ENCODE measurements at places on chromosomes 1 and 21.
A peak's percentile ranks its signal among the peaks of the same experiment; 100 is the strongest.

DNA sequence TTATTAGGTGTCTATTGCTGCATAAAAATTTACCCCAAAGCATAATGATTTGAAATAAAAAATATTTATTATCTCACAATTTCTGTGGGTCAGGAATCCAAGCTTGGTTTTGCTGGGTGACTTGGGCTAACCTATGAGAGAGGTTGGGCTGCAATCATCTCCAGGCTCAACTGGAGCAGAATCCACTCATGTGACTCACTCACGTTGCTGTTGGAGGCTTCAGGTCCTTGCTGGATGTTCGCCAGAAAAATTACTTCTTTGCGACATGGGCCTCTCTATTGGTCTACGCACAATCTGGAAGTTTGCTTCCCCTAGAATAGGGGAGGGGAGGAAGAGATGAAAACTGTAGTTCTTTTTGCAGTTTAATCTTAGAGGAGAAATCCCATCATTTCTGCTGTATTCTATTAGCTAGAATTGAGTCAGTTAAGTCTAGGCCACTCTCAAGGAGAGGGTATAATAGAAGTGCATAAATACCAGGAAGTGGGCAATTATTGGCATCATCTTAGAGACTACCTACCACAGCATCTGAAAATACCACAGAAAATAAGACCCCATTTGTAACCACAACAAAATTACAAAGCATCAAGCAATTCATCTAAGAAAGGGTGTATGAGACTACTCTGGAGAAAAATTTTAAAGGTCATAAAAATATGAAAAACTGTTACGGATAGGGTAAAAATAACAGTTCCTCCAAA lies 5.7 kb upstream of the FASLG start:
- DNase-seq = peak; percentile 45

DNA sequence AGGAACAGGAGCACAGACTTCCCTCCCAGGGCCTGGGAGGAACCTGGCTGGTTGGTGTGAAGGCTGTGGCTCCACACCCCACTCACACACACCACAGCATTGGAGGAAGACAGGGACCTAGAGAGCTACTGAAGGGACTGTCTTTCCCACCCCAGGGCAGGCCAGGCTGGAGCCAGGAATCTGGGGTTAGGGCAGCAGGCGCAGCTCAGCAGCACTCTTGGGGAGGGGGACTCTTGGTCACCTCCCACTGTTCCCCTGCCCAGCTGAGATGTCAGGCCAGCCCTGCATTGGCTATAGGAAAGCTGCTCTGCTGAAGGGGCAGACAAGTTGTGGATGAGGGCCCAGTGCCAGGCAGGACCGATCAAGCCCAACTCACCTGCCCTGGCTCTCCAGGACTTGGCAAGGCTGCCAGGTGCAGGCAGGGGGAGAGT lies 1.6 kb upstream of the PLEKHA6 start:
- DNase-seq = no peak

- no peak for DNase-seq
Observed at GRCh38 chr1:116833718-116834117, 76.0 kb upstream of the PTGFRN start.

GRCh38 chr1:228021355-228022030 lies 14.7 kb downstream of the WNT3A start:
- no peak for DNase-seq

DNA sequence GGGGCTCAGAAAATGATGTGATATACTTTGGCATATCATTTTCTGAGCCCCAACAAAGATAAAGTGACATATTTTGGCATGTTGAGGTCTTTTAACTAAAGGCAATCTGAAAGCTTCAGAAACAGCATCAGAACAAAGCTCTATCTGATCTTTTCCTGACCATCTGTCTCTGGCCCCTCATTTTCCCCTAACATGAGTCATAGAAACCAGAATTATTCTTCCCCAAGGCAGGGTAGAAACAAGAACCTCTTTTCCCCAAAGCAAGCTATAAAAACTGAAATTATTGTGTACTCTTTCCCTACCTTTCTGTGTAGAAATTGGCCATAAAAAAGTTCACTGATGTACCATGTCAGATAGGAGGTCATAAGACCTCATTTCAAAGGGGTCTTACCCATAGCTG lies 48.7 kb upstream of the PLA2G4A start:
- no peak for DNase-seq

- DNase-seq = no peak
Observed at GRCh38 chr1:153556348-153556747, 7.3 kb upstream of the S100A3 start.

DNA sequence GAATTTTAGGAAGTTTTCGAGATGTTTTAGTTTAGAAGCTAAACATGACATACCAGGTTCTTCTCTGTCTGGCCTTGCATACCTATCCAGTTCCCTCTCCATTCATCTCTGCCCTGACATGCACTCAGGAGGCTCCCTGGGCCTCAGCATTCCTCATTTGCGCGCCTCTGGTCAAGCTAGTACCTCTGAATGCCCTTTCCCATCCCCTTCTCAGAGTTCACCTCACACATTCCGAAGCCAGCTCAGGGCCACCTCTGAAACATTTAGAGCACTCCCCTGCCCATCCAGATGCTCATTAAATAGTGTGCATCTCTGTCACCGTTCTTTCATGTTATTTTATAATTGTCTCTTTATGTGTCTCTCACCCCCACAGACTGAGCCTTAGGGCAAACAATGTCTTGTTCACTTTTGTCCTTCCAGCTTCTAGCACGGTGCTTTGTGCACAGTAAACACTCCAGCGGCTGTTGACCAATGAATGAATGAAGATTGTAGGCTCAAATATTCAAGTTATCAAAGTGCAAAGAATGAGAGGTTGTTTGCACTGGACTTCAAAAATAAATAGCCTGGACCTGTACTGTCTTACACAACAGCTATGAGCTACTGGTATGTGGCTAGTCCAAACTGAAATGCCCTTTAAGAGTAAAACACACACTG lies 1.2 kb upstream of the DHCR24 start:
- DNase-seq = peak; percentile 8

- no peak for DNase-seq
Observed at GRCh38 chr1:229585338-229585737, 26.8 kb upstream of the ABCB10 start.

GRCh38 chr21:41610042-41610839 lies 102.3 kb upstream of the TMPRSS2 start:
- DNase-seq = peak; percentile 73

- peak; percentile 66 for DNase-seq
Observed at GRCh38 chr1:155218854-155219591, 10.5 kb downstream of the MTX1 start.

DNA sequence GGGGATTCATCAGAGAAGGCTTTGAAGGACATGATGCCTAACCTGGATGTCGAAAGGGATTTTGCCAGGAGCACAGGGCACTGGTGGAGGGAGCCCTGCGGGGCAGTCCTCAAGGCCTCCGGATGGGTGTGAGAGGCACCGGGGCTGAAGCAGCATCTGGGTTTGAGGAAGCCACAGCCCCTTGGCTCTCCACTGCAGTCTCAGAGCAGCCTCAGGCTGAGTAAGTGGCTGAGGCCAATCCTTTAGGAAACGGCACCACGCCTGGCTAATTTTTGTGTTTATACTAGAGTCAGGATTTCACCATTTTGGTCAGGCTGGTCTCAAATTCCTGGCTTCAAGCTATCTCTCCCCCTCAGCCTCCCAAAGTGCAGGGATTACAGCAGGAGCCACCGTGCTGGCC lies 12.0 kb downstream of the ERVH48-1 start:
- no peak for DNase-seq

DNA sequence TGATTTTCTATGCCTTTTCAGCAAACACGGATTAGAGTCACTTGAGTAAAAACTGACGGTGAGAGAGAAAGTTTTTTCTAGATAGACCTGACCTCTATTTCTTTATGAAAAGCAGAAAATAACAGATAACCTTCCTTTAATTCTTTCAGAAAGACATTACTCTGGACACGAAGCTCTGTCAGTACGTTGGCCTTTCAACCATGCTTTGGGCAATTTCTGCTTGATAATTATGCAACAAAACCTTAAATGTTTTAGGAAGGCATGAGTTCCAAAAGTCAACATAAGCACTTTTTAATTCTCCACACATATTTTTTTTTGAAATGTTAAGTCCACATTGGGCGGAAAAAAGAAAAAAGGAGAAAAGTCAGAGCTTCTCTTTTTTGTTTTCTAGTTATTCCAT lies 137.8 kb downstream of the AKT3 start:
- DNase-seq = no peak

- no peak for DNase-seq
Observed at GRCh38 chr1:100523038-100523652, 14.8 kb upstream of the GPR88 start.

DNA sequence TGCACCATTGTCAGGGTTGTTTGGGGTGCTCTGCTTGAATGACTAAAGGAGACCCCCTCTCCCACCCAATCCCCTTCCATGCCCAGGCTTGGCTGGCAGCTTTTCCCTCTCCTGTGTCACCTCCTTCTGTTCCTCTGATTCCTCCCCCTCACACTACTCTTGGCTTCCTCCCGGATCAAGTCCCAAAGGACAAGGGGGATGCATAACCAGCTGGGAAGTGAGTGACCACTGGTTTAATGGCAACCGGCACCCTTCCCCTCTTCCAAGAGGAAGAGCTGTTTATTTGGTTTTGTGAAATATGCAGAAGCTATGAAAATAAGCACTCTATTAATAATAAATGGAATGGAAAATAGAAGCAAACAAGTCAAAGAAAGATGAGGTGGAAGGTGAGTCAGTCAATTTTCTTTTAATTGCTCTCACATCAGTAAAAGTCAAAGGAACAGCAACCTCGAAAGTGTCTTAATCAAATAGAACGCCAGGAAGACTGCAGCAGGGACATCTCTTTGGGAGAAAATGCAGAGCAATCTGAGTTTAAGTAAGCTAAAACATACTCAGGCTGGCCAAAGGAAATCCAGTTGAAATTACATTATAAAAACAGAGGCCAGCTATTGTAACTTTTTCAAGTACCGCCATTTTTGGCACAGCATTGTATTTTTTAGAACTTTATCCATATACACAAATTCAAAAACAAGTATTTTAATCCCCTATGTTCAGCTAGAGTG lies 322.5 kb downstream of the SIPA1L2 start:
- no peak for DNase-seq

DNA sequence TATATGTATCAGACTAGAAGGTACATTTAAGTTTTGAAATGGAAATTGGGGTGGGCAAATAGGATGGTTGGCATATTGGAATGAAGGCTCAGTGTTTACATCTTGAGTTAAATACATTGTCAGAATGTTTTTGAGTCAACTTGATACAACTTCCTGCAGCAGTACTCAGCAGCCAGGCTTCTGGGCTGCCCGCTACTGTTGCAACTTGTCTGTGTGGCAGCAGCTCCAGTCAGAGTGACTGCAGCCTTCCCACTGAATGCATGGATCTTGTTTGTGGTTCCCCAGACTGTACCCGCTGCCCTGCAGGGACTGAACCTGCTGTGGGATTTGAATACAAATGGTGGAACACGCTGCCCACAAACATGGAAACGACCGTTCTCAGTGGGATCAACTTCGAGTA lies 24.9 kb upstream of the SARS1 start:
- no peak for DNase-seq

- DNase-seq = no peak
Observed at GRCh38 chr1:227065311-227065710, 125.2 kb downstream of the COQ8A start.

DNA sequence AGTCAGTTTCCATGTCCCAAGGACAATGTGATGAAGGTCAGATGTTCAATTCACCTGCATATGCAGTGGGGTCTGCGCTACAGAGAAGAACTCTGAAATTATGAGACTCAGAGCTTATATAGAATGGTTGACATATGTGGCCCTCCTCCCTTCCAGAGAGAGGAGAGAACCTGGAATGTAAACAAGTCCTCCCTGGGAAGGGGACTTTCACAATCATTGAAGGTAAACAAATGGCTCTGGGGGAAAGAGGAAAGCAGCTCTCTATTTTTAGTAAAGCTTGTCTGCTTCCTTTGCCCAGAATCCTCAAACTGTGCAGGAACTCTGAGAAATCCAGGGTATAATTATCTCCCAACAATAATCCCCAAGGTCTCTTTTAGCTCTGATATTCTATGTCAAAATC lies 9.8 kb downstream of the OVGP1 start:
- DNase-seq = no peak

GRCh38 chr1:2372551-2373490 lies 18.5 kb downstream of the MORN1 start:
- no peak for DNase-seq

- no peak for DNase-seq
Observed at GRCh38 chr21:34728479-34728878, 59.7 kb downstream of the CLIC6 start.

GRCh38 chr1:227131193-227131592 lies 187.1 kb downstream of the CDC42BPA start:
- DNase-seq = peak; percentile 29

GRCh38 chr1:6001992-6002576 lies 9.9 kb upstream of the NPHP4 start:
- DNase-seq = no peak

GRCh38 chr1:185017338-185017737 lies 28.0 kb upstream of the RNF2 start:
- DNase-seq = no peak

- DNase-seq = no peak
Observed at GRCh38 chr1:233372218-233373120, 44.9 kb downstream of the MAP3K21 start.

GRCh38 chr1:230747890-230748800 lies 957 bp downstream of the CAPN9 start:
- DNase-seq = no peak

DNA sequence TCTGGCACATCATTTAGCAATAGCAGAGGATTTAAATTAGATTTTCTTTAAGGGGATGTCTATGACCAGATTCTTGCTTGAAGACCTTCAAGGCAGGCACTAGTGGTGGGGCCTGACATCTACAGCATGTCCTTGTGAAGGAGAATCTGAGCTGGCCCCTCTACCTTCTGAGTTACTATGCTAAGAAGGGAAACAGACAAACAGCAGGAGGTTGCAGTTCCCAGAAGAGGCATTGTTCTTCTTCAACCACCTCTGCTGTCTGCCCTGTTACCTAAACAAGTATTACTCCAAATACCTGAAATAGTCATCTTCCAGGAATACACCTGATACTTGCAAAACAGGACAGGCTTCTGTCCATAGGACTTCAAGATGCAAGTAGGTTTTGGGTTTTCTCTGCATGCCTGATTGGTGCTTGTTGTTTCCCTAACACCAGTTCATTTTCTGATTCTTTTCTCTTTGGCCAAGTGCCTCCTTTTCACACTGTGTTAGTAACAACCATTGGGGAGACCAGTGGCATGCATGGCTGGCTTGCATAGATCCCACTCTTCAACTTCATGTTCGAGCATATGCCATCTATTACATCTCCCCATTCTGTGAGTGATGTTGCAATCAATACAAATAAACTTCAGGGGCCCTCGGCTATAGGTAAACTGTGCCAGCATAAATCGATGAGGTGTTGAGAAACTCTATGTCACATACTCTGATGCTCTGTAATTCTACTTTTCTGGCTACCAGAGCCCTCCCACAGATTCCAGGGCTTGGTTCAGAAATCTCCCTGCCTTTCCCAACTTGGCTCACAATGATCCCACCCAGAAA lies 93.0 kb upstream of the DUSP10 start:
- no peak for DNase-seq

DNA sequence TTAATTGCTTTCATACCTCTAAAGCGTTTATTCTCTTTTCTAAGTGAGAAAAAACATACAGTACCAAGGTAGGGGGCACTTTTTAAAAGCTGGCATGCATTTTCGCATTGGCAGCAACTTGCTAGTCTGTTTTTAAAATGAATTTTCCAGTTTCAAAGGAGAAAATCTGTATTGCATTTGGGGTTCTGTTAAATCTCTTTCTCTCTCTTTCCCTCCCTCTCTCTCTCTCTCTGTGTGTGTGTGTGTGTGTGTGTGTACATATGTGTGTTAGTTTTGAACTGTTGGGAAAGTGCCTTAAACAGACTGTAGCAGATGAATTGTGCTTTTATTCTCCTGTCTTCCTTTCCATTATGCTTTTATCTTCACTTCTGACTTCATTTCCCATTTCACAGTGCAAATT lies 7.3 kb downstream of the NIBAN1 start:
- DNase-seq = no peak

Data from K562 (cell line).